ENCODE measurements at places on chromosomes 4 and X.

DNA sequence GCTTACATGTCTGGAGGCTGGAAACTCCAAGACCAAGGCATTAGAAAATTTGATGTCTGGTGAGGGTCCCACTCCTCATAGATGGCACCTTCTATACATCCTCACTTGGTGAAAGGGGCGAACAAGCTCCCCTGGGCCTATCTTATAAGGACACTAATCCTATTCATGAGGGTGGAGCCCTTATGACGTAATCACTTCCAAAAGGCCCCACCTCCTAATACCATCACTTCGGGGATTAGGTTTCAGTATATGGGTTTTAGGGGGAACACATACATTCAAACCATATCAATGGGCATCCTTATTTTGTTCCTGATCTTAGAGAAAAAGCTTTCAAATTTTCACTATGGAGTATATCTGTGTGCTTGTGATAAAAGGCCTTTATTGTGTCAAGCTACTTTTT lies 39.0 kb upstream of the ALG13 start:
- DNase-seq: no peak

GRCh38 chr4:36280555-36280954 lies 861 bp upstream of the DTHD1 start:
- DNase-seq: no peak

DNA sequence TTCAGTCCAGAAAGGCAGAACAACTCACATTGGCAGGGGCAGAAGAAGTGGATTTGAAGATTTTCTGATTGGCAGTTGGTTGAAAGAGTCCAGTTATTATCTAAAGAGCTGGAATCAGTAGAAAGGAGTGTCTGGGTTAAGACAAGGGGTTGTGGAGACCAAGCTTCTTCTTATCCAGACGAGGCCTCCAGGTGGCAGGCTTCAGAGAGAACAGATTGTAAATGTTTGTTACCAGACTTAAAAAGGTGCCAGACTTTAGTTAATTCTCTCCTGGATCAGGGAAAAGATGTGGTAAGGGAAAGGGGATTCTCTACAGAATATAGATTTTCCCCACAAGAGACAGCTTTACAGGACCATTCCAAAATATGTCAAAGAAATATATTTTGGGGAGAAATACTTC lies 36.7 kb upstream of the TLR3 start:
- no peak for DNase-seq

DNA sequence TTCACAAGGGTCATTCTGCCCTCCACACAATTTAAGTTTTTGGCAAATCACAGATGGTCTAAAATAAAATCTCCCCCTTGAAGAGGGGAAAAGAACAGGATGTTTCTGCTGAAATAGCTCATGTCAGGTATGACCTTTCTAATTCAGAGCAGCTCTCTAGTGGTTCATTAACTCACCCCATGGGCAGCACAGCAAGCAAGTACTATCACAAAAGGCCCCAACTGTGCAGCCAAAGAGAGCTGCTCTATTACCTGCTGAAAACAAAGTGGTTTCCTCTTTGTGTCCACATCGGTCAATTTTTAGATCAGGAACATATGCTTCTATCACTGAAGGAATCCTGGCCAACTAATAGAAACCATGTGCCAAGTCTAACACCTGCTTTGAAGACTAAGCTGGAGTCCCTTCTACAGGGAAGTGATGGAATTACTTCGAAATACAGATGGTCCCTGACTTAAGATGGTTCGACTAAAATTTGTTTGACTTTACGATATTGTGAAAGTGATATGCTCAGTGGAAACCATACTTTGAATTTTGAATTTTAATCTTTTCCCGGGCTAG lies 164.3 kb downstream of the ENOX2 start:
- DNase-seq: no peak

DNA sequence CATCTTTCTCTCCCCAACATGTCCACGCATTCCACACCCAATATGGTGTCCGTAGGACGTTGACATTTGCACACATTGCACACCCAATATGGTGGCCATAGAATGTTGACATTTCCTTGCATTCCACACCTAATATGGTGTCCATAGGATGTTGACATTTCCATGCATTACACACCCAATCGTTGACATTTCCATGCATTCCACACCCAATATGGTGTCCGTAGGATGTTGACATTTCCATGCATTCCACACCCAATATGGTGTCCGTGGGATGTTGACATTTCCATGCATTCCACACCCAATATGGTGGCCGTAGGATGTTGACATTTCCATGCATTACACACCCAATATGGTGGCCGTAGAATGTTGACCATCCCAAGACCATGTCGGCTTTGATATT lies 88.4 kb upstream of the SHOX start:
- no peak for DNase-seq

GRCh38 chrX:16834806-16835205 lies 35.4 kb downstream of the RBBP7 start:
- no peak for DNase-seq

DNA sequence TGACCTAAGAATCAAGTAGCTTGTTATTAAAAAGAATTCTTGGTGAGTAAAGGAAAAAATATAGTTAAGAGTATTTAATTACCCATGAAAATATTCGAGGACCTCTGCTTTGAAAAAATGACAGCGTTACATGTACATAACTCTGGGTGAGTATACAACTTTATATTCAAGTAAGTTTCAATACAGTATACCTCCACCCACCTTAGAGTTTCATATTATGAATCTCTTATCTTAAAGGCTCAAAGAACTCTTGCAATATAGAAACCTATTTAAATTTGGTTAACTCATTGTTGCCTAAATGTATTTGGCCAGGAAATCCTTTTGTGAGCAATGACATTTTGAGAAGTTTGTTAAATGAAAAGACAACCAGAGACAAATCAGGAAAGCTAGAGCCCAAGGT lies 138.2 kb downstream of the QDPR start:
- DNase-seq: no peak

DNA sequence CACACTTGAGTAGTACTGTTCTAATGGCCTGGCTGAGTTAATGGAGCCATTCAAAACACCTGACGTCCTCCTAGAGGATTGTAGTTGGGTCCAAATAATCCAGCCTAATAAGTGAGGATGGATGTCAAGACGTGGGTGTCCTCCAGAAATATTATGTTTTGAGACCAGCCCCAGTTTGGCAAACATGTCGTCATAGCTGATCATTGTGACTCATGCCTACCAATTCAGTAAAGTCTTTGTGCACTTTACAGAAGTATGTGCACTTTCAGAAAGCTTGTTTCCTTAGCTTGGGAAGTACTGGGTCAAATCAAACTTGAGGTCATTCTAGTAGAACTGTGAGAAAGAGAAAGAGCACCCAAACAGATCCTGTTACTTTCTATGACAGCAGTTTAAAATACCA lies 37.6 kb upstream of the GLRA2 start:
- no peak for DNase-seq

DNA sequence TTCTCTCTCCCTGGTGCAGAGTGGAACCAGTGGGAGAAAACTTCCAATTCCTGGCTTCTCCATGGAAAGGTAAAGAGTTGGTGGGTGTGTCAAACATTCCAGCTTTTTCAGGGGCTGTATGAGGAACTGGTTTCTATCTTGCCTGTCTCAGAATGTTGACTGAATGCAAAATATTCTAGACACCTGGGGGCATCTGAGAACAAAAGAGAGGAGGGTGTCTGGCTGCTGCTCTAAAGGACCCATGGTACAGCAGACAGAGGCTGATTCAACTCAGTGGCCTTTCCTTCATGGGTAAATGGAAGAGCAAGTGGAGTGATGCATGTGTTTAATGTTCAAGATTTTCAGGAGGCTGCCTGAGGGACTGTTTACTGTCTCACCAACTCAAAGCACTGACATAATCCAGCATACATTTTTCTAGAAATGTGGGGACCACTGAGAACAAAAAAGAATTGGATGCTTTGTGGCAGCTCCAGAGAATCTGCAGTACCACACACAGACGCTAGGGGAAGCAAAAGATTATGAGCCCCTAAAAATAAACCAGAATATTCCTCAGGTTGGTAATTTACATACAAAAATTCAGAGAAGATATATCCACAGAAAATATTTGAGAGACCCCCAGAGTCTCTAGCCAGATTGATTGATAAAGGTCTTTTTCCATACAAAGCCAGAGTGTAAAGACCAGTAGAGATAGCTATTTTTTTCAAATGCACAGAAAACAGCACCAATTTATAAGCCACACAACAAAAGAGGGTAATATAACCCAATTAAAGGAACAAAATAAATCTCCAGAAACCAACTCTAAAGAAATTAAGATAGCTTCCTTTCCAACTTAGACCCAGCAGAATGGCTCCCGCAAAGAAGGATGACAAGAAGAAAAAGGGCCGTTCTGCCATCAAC lies 48.0 kb upstream of the STARD8 start:
- DNase-seq: no peak

- DNase-seq: no peak
Measured at GRCh38 chr4:175280153-175280552, 362.0 kb downstream of the ADAM29 start.

DNA sequence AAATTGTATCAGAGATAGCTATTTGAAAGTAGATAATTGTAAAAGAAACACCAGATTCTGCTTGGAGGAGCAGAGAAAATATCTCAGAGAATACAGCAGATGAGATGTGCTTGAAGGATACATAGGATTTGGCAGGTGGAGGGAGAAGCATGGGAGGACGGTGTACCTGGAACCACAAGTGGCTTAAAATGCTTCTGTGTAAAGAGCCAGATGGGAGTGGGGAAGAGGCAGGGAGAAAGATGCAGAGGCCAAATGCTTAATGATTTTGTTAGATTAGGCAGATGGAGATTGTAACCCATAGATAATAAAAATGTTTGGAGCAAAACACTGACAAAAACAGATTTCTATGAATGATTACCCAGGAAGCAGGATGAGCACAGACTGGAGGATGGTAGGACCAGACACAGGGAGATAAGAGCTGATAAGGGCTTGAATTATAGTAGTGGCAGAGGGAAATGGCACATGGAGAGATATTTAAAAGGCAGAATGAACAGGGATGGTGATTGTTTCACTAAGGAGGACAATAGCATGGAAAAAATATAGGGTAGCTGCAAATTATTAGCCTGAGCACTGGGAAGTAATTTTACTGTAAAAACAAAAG lies 145.7 kb upstream of the TBC1D9 start:
- no peak for DNase-seq

- no peak for DNase-seq
Measured at GRCh38 chr4:93540562-93540961, 288.0 kb upstream of the ATOH1 start.

DNA sequence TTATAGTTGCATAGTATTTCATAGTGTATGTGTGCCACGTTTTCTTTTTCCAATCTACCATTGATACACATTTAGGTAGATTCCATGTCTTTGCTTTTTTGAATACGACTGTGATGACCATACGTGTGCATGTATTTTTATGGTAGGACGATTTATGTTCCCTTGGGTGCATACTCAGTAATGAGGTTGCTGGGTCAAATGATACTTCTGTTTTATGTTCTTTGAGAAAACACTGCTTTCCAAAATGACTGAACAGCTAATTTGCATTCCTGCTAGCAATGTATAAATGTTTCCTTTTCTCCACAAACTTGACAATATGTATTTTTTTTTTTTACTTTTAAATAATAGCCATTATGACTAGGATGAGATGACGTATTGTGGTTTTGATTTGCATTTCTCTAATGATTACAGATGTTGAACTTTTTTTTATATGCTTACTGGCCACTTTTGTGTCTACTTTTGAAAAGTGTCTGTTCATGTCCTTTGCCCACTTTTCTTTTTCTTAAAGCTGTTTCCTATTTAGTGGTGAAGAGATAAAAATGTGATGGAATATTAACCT lies 969.5 kb upstream of the NDST4 start:
- no peak for DNase-seq

DNA sequence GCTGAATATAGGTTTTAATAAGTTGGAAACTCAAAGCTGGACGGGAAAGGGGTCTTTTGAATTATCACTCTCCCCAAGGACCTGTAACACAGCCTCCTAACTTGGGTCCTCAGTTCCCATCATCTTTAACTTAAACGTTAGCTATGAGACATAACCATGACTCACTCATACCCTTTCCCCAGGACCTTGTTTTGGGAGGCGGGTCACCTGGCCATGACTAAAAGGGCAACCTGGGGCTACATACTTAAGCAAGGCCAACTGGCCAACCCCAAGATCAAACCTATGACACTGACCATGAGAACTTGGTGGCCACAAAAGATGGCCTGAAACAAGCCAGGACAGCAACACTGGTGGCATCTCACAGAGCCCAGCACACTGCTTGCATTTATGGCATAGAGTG lies 89.0 kb downstream of the SH3KBP1 start:
- no peak for DNase-seq

DNA sequence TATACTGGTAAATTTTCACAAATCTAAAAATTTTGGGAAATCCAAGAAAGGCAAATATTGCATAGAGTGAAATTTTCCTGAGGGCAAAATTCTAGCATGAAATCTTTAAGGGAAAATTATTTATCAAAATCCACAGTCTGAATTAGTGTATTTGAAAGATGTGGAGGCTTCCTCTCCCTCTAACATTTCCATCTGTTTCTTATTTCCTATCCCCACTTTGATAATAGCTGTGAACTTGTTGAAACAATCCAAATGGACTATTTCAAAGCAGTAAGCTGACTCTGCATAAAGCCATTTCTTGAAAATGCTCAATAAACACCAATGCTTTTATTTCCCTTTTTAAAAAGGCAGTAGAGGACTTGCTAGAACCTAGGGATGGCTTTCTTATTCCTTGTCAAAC lies 107.3 kb upstream of the PABPC4L start:
- DNase-seq: no peak

GRCh38 chrX:20317873-20318272 lies 51.2 kb upstream of the RPS6KA3 start:
- DNase-seq: no peak

DNA sequence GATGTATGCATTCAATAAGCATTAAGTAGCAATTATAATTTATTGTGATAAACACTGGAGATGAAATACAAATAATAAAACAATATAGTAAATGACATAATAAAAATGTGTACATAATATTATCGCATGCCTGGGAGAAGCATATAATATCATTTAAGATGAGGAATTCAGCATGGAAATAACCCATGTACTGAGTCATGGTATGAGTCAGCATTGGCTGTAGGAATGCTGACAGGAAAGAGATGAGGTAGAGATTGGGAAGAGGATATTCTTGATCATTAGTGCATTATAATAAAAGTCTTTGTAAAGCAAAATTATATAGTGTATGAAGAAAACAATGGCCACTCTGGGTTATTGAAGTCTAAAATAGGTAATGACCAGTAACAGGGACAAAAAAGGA lies 82.8 kb downstream of the MAGEB10 start:
- DNase-seq: no peak

DNA sequence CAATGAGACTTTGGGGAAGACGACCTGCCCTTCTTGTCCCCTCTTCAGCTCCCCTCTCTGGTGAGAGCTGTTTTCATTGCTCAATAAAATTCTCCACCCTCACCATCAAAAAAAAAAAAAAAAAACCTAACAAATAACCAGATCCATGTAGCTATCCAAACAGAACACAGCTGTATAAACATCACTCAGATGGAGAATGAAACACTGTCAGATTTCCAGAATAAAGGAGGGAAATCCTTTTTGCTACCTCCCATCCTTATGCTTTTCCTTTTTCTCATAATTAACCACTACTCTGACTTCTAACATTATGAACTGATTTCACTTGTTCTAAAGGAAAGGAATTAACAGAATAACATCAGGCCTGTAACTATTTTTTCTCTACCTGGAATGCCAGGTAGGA lies 155.6 kb downstream of the PPP4R3C start:
- DNase-seq: no peak
